LHCN-M2 (cell line): ENCODE measurements at places on chromosomes 2 and 18. TPM values are rescaled to one million over a fixed set of nuclear protein-coding genes. Genes with fewer than 3 reads are reported as not detected.

The VAMP8 gene
- total RNA-seq, result 21.2 and 27.1 TPM in 2 replicates

The NAT8 gene
- total RNA-seq, result not detected in 2 replicates

The SKOR2 gene
- total RNA-seq, result not detected in 2 replicates

The ABCG5 gene
- total RNA-seq, result not detected in 2 replicates

The ITGAV gene
- 104 and 125 TPM in 2 replicates for total RNA-seq

The GPR155 gene
- total RNA-seq, result 2.9 and 156 TPM in 2 replicates

The GCKR gene
- total RNA-seq, result 0.11 and 0.32 TPM in 2 replicates

DNA sequence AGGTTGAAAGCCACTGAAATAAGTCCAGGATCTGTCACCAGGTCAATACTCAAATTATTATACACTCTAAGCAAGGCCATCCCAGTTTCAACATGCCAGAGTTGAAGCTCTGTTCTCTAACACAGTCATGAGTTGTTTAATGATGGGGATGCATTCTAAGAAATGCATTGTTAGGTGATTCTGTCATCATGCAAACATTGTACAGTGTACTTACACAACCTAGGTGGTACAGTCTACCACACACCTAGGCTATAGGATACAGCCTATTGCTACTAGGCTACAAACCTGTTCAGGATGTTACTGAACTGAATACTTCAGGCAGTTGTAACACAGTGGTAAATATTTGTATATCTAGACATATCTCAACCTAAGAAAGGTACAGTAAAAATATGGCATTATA, 162.2 kb downstream of the BAZ2B start:
- no peak for DNase-seq

DNA sequence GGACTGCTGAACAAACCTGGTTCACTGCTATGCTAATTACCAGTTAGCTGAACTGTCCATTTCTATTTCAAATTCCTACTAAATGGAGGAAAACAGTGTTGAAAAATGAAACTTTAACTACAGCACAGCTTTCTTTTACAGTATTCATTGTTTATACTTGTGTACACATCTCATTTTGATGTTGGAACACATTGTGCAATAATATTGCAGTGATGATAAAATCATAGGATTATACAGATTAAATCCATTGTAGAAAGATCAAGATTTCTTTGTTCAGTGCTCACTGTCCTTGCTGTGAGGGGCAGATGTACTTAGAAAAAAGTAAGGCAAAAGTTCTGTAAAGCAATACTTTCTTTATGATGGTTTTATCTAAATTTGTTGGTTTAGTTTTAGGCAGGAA, 1055.1 kb downstream of the LRP1B start:
- DNase-seq, result no peak

DNA sequence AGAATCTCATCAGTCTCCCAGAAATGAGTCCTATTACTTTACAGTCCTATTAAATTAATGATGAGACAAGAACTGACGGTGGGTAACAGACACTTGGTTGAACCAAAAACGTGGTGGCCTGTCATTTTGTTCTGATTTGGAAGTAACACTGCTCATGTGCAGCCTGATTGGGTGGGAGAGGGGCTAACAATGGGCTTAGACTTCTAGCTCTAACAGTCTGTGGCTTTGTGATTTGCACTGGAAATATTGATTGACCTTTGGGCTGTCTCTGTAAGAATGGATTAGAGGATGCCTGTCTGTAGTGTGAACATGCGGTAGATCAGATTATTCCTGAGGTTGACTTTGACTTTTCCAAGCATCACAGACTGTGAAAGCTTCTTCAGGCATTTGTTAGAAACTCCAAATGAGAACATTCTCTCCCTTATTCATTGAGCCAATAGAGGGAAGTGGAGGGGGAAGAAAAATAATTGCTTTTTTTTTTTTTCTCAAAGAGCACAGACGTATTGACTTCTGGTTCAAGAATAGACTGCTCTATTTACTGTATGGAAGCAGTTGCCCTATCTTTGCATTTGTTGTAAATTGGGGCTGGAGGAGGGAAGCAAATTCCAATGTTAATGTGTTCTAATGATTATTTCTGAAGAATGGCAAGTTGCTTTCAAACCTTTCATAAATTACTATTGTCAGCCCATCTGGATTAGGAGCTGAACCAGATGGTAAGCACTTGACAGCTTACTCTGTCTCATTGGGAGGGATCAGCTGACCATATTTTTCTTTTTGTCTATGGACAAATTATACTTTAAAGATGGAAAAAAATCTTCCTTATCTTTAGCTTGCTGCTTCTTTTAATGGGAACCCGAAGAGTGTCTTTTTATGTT, 85.8 kb upstream of the TTN start:
- DNase-seq, result no peak

DNA sequence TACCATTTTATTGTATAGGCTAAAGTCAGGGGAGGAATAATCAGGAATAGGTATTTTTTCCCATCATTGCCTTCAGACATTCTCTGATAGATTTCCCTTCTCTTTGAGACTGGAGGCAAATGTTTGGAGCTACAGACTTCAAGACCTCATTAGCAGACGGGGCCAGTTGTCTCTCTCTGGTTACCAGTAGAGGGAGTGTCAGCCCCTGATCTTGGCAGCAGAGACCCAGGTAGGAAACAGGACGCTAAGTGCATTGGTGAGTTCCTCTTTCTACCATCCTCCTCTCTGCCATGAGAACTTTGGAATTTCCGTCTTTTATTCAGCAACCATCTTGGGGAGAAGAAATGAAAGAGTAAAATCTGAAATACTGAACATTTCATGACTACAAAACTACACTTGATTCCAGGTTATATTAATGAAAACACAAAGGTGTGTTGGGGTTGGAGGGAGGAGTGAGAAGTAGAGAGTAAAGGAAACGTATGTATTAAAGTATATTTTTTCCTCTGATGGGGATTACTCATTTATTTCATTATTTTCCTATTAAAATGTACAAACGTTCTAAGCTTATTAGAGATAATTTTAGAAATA, 186.2 kb upstream of the GCFC2 start:
- no peak for DNase-seq

DNA sequence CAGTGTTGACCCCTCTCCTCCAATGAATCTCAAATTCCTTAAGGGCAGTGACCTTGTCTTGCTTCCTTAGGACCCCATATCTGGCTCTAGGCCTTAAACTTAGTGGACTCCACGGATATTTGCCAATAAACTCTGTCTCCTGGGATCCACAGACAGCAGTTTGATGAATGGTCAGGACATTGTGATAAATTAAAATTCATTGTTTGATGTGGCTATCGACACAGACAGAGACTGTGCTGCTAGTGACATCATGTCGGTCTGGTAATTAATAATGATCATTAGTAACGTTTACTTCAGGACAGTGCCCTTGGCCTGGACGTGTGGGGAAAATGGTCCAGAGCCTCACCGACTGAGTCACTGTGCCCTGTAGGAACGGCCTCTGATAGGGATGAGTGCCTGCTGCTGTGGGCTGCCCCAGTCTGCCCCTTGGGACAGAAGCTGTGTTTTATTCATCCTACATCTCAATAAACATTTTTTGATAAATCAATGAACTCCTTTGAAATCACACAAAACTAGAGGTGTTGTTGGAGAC, 5.2 kb upstream of the SLC35F6 start:
- no peak for DNase-seq

DNA sequence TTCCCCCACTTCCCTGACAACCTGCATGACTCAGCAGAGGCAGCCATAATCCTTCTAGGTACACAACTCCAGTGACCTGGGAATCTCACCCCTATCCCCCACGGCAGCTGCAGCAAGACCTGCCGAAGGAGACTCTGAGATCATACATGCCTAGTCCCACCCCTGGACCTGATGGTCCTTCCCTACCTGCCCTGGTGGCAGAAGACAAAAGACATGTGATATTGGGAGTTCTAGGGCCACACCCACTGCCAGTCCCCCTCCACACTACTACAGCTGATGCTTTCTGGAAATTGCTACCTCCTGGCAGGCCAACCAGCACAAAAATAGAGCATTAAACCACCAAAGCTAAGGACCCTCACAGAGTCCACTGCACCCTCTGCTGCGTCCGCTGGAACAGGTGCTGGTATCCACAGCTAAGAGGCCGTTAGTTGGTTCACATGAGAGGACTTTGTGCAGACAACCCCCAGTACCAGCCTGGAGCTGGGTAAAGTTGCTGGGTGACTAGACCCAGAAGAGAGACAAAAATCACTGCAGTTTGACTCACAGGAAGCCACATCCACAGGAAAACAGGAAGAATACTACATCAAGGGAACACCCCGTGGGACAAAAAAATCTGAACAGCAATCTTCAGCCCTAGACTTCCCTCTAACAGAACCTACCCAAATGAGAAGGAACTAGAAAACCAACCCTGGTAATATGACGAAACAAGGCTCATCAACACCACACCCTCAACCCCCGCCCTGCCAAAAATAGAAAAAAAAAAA, 12.5 kb downstream of the MARCO start:
- DNase-seq, result no peak

DNA sequence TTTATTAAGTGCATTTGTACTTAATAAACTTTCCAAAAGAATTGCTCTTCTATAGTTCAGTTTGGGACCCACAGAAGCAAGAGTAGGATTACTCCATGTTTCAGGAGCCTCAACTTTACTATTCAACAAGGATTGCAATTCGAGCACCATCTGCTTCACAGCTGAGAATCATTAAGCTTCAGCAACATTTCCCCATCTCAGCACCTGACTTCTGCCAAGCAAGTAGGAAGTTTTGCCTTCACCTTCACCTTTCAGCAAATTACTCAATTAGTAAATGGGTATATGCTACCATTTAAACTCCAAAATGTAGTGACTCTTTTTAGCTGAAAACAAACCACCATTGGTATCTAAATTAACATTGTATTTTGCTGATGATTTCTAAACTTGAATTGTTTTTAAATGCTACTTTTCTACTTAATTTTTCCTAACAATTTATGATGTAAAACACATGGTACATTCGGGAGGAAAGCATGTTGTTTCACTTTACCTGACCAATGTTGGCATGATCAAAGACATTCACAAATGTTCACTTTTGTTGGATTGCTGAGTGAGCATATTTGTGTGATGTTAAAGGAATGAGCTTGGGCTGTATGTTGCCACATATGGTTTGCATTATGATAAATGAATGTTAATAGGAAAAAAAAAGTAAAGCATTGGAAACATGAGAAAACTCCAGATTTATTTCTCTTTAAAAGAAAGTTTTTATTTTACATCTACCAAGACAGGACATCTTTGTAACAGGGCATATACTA, 159.2 kb downstream of the GULP1 start:
- no peak for DNase-seq

GRCh38 chr2:1972948-1973347, 228.6 kb upstream of the PXDN start:
- no peak for DNase-seq

DNA sequence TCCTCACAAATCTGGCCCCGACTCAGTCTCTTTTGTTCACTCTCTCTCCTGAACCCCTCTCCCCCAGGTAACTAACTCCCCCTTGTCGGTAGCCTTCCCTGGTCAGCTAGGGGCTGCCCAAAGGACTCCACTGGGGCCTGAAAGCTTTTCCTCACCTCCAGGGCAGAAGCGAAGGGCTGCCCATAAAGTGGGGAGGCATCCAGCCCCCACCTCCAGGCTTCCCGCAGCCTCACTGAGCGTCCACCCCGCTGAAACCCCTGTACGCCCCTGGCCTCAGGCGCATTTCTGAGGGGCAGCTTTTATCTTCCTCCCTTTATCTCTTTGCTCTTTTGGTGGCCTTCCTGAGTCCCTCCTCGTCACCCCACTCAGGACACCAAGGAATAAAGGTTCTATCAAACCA, 249.3 kb downstream of the CYP26B1 start:
- DNase-seq, result no peak

- peak; percentile 65 for DNase-seq
Measured at GRCh38 chr2:222707689-222708273, 36.3 kb downstream of the MOGAT1 start.
